ENCODE measurements at places on chromosomes 5 and 9.

DNA sequence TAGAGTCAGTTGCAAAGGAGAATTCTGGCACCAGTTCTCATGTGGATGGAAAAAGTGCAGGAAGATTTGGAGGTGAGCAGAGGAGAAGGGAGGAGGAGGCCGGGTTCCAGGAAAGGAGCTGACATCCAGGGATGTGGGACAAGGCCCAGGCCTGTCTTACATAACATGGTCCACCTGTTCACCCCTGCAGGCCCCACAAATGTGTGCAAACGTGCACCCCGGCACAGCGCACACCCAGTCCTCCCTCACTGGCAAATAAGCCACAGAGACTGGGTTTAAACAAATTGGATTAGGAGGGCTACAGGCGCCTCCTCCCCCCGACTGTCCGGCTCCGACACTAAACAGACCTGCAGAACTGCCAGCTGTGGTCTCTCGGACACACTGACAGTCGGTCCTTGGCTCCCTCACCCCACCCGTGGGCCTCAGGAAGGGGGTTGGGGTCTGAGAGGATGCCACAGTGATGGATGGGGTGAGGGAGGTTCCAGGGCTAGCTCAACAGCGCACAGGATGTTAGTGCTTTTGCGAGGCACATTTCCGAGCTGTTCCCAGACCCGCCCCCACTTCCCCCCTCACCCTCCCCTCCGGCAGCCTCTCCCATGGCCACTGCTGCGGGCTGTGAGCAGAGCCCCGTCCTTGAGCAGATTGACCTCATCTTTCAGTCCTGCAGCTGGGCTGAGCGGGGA, 43.4 kb upstream of the IL17B start:
- DNase-seq: no peak

- DNase-seq: no peak
Observed at GRCh38 chr5:143401227-143402016, 2.1 kb downstream of the NR3C1 start.

GRCh38 chr5:174731214-174732035, 7.0 kb downstream of the MSX2 start:
- DNase-seq: no peak

- DNase-seq: no peak
Observed at GRCh38 chr5:62684310-62684709, 105.7 kb downstream of the LRRC70 start.

GRCh38 chr5:17991775-17992174, 357.5 kb downstream of the TAF11L14 start:
- DNase-seq: no peak

Data from activated CD4-positive, CD25-positive, alpha-beta regulatory T cell treated with anti-CD3 and anti-CD28 coated beads, Interleukin-2, amount 50 U/mL, for 72 hours (primary cell).